ENCODE measurements at places on chromosomes 7 and 10.

- peak; percentile 97 for DNase-seq
Observed at GRCh38 chr7:139360210-139360947, 685 bp downstream of the LUC7L2 start.

DNA sequence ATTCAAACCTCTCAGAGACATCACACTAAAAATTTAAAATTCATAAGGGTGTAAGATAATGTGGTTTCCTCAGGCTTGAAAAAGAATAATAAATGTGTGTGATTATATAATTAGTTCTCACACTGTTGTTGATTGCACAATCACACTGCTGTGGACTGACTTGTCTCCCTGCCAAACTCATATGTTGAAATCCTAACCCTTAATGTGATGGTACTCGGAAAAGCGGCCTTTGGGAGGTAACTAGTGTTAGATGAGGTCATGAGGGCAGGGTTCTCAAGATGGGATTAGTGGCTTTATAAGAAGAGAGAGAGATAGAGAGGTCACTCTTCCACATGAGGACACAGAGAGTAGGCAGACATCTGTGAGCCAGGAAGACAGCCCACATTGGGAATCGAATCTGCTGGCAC lies 128.5 kb upstream of the COL1A2 start:
- no peak for DNase-seq

- no peak for DNase-seq
Observed at GRCh38 chr7:120097020-120097419, 176.0 kb upstream of the KCND2 start.

DNA sequence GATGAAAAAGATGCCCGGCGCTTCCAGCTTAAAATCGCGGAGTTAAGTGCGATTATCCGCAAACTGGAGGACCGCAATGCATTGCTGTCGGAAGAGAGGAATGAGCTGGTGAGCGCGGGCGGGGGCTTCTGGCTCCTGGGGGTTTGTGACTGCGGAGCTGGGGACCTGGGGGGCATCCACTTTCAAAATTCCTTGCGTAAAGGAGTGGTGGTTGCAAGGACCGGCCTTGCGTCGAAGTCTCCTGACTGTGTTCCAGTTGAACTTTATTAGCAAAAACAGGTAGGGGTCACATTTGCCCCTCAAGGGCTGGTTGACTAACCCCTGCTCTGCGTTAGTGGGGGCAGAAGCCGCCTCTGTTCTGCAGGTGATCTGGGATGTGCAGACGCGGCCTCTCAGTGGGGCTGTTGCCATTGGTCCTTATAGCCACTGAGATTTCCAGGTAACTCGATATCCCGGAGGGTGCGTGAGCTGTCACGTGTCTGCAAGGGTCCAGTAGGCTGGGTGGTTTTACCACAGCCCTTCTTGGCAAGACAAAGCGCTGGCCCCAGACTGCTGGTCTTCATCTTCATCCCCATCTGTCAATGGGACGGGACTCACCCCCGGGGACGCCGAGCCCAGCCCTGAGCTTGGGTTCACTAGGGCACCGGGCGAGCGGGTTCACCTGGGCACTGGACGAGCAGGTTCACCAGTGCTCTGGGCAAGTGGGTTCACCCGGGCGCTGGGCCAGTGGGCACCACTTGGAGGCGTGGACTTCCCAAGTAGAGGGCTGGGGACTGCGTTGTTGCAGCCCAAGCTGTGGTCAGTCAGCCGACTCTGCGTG lies 51.5 kb upstream of the DPYSL4 start:
- no peak for DNase-seq

GRCh38 chr7:112001091-112001826 lies 204.9 kb downstream of the DOCK4 start:
- DNase-seq, result no peak

GRCh38 chr10:86914734-86915133 lies 42.7 kb downstream of the MMRN2 start:
- no peak for DNase-seq

DNA sequence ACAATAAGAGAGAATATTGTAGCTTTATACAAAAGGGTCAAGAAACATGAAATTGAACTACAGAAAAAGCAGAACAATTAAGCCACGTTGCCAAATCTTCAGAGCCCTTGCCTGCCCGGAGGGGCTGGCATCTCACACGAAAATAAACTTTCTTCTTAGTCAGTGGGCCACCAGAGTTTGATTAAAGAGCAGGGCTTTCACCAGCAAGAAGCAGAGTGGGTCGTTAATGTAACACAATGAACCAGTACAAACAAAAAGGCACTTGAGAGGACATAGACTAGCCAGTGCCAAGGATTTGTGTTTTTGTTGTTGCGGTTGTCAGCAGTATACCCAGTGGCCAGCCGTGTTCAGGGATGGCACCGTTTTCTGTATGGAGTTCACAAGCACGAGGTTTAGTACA lies 155.4 kb downstream of the NRP1 start:
- DNase-seq, result no peak

DNA sequence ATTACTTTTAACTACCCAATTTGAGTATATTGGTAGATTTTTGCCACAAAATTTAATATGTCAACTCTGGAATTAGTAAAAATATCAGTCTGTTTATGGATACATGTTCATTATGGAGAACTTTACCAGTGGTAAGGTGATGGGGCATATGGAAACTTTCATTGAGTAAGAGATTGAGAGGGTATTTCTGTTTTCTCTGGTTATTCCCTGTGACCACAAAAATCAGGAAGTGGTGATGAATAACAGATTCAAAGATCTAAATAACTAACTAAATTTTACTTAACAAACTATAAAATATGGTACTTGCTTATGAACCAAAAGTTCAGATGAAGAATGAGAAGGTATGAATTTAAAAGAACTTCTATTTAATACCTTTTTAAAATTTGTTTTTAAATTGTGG lies 22.1 kb upstream of the STEAP4 start:
- DNase-seq, result no peak

DNA sequence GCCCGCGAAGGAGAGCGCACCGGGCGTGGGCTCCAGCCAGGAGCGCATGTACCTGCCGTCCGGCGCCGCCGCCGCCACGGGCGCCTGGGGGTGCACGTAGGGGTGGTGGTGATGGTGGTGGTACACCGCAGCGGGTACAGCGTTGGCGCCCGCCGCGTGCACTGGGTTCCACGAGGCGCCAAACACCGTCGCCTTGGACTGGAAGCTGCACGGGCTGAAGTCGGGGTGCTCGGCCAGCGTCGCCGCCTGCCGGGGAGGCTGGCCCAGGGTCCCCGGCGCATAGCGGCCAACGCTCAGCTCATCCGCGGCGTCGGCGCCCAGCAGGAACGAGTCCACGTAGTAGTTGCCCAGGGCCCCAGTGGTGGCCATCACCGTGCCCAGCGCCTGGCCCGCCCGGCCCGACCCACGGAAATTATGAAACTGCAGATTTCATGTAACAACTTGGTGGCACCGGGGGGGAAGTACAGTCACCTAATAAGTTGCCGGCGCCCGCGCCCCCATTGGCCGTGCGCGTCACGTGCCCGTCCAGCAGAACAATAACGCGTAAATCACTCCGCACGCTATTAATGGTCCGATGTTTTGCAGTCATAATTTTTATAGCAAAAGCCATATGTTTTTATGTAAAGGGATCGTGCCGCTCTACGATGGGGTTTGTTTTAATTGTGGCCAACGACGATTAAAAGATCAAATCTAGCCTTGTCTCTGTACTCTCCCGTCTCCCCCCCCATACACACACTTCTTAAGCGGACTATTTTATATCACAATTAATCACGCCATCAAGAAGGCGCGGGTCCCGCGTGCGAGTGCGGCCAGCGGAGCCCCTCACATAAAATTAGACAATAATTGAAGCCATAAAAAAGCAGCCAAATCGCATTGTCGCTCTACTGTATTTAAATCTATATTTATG lies at the start of gene HOXA9:
Gene HOXA9 (minus strand): TSS at position 449 of the 907 bp plus-strand sequence. CDS start 80 bp downstream, at position 369.
- no peak for DNase-seq

- DNase-seq, result no peak
Observed at GRCh38 chr10:29689001-29689400, 54.2 kb upstream of the SVIL start.

GRCh38 chr7:81414411-81414810 lies 355.4 kb downstream of the HGF start:
- DNase-seq, result no peak

DNA sequence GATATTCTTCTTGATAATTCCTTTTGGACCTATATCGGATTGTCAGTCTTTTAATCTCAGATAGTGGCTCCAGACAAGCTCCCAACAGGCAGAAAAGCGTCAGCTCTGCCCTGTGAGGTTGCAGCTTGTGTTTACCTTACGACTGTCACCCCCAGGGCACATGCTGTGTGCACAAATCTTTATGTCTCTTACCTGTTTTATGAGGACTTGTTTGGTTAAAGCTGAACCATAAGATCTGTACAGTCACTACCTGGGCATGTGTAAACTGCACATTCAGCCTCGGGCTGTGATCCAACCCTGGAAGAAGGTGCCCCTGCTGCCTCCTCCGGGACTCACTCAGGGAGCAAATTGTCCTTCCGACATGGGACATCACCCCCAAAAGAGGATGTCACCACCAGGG lies 119.8 kb downstream of the GALNT17 start:
- DNase-seq, result no peak

DNA sequence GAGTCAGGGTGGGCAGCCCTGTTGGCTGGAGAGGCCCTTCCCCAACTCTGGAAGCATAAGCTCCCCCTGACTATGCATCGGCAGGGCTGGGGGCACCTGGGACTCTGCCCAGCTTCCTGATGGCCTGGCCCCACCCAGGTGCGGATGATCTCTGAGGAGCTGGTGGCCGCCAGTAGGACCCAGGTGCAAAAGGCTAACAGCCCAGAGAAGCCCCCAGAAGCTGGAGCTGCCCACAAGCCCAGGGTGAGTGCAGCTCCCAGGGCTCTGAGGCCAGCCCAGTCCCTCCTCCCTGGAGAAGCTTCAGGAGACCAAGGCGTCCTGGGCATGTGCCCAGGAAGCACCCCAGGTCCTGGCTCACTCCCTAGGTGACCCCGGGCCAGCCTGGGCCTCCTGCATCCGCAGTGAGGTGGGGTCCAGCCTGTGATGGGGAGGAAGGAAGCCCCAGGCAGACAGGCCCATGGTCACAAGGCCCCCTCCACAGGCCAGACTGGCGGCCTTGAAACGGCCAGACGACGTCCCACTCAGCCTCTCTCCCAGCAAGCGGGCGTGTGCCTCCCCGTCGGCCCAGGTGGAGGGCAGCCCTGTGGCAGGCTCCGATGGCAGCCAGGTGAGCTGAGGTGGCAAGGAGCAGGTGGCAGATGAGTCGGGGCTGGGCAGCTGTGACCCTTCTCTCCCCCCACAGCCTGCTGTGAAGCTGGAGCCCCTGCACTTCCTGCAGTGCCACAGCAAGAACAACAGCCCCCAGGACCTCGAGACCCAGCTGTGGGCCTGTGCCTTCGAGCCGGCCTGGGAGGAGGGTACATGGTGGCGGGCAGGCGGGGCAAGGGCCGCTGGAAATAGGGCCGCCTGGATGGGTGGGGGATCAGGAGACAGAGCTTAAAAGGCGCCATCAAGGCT lies 3.0 kb downstream of the LRWD1 start:
- no peak for DNase-seq

GRCh38 chr10:132939957-132940790 lies 2.2 kb downstream of the CFAP46 start:
- DNase-seq, result peak; percentile 67

GRCh38 chr7:93027044-93027443 lies 90.7 kb downstream of the SAMD9 start:
- DNase-seq, result no peak

DNA sequence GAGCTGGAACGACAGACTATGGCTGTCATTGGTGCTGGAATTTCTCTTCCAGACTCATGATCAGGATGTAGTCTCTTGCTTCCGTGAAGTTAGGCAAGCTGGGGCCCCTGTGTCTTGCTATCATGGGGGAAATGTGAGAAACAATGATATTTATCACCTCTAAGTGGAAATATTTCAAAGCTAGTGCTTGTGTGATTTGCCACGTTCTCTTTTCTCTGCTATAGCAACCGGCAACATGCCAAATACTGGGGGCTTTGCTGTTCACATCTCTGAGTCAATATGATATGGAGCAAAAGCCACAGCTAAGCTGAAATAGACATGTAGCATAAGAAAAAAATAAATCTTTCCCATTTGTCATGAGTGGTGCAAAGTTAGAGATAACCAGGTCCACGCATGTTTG lies 668.2 kb upstream of the IGFBP3 start:
- DNase-seq, result no peak

GRCh38 chr7:366161-366803 lies 76.3 kb downstream of the FOXL3 start:
- no peak for DNase-seq

DNA sequence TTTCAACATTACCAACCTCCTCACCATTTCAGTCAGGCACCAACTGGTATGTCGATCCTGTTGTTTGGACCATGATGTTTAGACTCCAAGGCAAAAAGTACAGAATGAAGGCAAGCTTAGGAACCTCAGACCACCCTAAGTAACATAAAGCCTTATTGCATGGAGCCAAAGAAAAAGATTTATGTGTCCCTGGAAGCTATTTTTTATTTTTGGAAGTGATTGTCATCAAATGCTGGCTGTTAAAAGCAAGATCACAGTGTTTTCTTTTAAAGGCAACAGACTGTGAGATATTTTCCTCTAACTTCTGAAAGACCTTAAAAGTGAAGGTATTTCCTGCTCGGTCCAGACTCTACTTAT lies 8.2 kb downstream of the ASB15 start:
- DNase-seq, result no peak

- no peak for DNase-seq
Observed at GRCh38 chr7:7732621-7733281, 14.3 kb upstream of the RPA3 start.

GRCh38 chr10:86139066-86139657 lies 227.4 kb downstream of the GRID1 start:
- peak; percentile 46 for DNase-seq

DNA sequence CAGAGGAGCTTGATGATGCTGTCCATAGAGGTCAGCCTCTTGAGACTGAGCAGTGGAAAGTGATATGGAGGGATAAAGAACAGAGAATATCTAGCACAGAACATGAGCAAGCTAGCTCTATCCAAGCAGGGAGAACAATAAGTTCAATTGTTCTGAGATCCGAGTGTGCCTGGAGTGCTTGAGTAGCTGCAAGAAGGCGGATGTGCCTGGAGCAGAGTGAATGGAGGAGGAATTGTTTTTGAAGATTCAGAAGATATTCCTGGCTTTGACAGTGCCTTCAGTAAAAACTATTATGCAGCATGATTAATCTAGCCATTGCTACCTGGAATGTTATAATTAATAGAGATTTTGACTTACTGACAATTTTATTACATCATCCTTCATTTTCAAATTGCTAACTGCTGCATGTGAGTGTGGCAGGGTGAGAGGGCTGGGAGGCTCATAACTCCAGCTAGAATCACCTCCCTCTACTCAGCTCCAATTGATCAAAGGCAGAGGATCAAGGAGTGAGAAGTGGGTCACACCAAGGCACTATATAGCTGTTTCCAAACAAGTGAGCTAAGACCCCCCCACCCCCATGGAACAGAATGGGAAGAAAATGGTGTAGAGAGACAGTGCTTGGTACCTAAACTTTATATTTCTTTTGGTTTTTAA lies 302.8 kb downstream of the ADRA2A start:
- DNase-seq, result no peak

DNA sequence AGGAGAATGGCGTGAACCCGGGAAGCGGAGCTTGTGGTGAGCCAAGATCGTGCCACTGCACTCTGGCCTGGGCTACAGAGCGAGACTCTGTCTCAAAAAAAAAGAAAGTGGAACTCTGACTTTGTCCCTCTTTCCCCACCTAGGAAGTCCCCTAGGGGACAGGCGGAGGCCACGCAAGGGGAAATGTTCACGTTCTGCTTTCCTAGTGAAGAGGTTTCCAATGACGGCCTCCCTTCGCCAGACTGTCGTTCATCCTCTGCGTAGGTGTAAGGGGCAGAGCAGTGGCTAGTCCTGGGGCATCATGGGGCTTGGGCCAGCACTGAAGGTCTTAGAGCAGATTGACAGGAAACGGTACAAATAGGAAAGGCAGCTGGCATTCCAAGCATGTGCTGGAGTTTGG lies 30.6 kb downstream of the SUFU start:
- DNase-seq, result no peak
